ENCODE measurements at places on chromosomes 6 and 20.

- no peak for DNase-seq
These were observed 52.9 kb upstream of the FNDC1 start for GRCh38 chr6:159116343-159116742.

GRCh38 chr6:168166627-168167026 lies 87.6 kb upstream of the FRMD1 start:
- DNase-seq: no peak

DNA sequence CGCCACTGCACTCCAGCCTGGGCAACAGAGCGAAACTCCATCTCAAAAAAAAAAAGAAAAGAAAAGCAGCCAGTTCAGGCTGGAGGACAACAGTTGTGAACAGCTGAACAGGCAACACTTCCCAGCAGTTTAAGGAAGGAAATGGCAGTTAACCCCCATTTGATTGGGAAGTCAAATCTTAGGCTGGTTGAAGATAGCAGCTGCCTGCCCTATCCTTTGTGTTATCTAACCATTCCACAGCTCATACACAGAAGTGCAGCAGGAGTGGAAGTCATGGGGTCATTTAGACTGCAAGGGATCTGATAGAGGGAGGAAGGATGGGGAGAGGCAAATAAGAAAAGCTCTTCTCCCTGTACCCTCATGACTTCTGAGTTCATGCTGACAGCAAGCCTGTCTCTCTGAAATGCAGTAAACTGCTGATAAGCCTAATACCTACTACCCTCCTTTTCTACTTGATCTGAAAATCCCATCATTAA lies 35.3 kb downstream of the KCTD20 start:
- DNase-seq: no peak

GRCh38 chr6:145489583-145489982 lies 245.7 kb downstream of the EPM2A start:
- no peak for DNase-seq

GRCh38 chr6:73177221-73177944 lies 47.9 kb downstream of the KHDC1L start:
- no peak for DNase-seq

GRCh38 chr6:148635070-148635743 lies 111.6 kb upstream of the UST start:
- DNase-seq: no peak

DNA sequence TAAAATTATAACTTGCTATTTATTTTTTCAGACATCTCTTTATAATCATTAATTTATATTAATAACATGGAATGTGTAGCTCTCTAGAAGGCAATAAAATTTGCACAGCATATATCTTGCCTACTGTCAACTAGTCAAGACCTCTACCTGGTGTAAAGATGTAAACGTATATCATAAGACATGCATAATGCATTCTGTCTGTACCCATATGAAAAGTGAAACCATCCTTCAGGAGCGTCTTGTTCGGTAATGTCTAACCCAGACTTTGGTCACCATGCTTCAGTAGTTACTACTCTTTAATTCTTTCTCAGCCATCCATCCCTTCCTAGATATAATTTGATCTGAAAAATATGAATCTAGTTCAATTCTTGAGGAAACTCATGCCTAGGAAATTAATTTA lies 21.0 kb downstream of the CEP43 start:
- no peak for DNase-seq

- no peak for DNase-seq
These were observed 58.5 kb upstream of the CEP85L start for GRCh38 chr6:118709859-118710350.

DNA sequence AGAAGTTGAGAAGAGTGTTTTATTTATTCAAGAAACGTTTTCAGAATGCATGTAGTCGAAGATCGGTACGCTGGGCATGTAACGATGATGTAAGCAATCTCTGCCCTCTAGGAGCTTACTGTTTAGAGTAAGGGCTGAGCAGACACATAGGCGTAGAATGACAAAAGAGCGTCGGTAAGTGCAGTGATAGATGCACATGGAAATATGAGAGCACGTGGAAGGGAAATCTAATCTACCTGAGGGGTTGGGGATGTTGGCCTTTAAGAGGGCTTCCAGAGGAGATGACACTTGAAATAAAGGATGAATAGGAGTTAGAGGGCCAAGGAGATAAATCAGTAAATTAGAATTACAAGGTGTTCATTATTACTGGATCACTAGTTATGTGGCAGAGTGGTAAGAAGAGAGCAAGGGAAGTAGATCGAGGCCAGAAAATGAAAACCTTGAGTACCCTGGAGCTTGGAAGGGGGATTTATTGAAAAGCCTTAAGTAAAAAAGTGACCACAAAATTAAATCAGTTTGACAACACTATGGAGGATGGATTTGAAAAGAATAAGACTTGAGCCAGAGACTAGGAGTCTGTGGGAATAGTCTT lies 782 bp downstream of the TRMT11 start:
- no peak for DNase-seq

GRCh38 chr6:130140084-130140483 lies 82.7 kb downstream of the SAMD3 start:
- no peak for DNase-seq

GRCh38 chr6:97705568-97705967 lies 422.6 kb upstream of the MMS22L start:
- DNase-seq: no peak

- DNase-seq: no peak
These were observed 23.7 kb downstream of the PEX7 start for GRCh38 chr6:136846046-136846445.

GRCh38 chr6:9540126-9540525 lies 874.7 kb downstream of the TFAP2A start:
- no peak for DNase-seq

GRCh38 chr6:138981416-138981815 lies 6.6 kb downstream of the REPS1 start:
- DNase-seq: no peak

GRCh38 chr20:52268184-52268749 lies 76.7 kb upstream of the ZFP64 start:
- DNase-seq: no peak

DNA sequence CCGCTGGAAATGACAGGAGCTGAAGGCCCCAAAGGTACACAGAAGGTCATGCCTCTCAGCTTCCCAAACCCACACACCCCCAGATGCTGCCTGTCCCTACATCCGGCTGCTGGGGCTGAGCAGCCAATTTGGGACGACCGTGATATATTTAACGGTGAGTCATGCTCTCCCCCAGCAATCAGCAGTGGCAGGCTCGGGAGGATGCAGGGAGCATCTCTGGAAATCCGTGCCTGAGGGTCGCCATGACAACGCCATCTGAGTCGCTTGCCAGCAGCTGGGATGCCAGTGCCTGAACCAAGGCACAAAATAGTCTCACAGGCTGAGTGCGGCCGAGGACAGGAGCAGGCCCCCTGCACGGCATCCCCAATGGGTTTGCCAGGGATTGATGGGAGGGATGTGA lies 57.9 kb downstream of the KCNB1 start:
- DNase-seq: no peak
